Occipital lobe (tissue), 3 donors: ENCODE measurements at places on chromosomes 3 and 15.

GRCh38 chr15:56835718-56836171 is 82.7 kb upstream of the TCF12 start:
- DNase-seq = no peak

DNA sequence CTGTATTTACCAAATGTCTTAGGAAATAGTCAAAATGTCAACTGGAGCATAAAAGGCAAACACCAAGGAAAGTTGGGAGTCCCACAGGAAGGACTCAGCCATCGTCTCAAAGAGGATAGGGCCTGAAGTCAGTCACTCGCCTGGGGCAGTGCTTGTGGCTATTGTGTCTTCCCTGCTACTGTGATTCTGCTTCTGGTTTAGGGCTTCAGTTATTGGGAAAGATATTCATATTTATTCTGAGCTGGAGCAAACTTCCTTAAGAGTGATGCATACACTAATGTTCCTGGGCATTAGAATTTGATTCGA is 118.1 kb downstream of the EDEM1 start:
- DNase-seq = no peak

- no peak for DNase-seq
Observed at GRCh38 chr15:32828507-32829186, 110.8 kb downstream of the GREM1 start.

- DNase-seq = no peak
Observed at GRCh38 chr3:30495172-30496065, 111.0 kb upstream of the TGFBR2 start.

- DNase-seq = no peak
Observed at GRCh38 chr15:42800731-42801474, 64.0 kb upstream of the CDAN1 start.

DNA sequence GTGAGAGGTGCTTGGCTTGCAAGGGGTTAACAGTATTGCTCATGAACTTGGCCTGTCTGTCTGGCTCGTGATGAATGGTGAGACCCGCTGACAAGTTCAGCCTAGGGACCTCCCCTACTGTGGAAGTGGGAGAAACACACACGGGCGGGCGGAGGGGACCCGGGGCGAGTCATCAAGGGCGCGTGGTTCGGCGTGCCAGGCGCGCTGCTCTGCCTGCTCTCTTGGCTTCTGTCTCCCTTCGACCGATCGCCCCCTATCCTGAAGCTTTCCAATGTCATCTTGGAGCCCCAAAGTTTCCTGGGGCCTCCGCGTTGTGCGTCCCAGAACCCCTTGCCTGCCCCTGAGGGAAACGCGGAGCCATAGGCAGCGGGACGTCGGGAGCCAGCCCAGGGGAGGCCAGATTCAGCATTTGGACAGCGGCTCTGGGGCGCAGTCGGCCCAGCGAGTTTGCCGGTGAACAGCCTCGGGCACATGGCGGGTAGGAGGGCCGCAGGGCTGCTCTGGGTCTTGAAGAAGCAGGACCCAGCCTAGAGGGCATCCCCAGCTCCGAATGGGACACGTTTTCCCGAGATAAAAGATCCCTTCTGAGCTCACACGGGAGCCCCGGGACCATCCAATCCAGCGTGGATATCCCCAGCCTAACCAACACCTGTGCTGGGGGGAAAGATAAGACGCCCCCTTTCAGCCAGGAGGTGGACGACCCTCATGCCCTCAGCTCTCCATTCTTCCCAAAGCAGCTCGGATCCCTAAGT is 27.0 kb upstream of the POLG start:
- DNase-seq = peak; percentile 49

DNA sequence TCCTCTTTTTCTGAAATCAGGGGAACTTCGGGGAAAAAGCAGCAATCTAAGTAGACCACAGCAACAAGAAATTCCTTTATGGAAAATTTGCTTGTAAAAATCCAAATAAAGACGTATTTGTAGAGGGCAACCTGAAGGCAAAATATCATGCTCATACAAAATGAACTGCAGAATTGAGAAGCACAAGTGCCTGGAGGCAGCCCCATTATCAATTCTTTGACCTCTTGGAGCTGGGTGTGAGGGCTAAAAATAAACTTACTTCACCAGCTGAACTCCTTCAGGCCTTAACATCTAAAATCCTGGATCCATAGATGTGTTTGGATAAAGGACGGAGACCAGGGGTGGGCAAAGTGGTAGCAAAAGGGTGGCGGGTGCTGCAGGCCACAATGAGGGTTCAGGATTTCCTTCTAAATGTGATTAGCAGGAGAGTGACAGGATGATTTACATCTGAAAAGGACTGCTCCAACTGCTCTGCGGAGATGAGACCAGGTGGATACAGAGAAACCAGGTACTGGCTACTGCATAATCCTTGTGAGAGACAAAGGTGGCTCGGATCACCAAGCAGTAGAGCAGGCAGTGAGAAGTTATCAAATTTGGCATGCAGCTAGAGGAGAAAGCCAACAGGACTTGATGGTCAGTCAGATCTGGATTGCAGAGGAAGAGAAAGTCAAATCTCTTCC is 81.7 kb upstream of the TJP1 start:
- DNase-seq = no peak

DNA sequence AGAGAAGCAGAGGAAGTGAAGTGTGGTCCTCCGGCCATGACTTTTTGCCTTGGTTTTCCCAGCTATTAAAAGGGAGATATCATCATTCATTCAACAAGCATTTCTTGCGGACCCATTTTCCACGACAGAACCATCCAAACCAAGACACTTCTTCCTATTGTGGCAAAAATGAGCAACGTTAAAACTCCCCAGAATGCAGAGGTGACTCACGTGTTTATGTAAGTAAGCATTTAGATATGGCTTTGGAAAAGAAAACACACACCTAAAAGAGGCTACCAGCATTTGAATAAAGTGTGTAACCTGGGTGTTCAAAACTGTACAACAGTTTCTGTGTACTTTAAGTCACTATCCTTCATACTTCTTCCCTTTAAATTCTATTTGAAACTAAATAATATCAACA is 181.3 kb downstream of the RORA start:
- DNase-seq = no peak

GRCh38 chr15:25850154-25851111 is 12.7 kb downstream of the ATP10A start:
- DNase-seq = no peak

DNA sequence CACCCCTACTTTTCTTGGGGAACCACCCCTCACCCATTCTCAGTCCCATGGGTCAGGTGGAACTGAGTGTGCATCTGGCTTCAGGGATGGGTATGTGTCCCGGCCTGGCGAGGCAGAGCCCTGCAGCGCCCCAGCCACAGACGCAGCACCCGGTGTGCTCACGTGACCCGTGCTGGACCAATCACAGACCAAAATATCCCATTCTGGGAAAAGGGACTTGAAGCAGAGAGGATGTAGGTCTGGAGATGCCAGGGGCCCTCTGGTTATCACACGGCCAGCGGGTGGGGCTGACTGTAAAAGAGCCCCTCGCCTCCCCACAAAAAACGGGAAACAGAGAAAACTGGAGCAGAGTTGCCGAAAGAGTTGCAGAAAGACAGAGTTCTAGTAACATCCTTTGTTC is 138.0 kb upstream of the RAD18 start:
- no peak for DNase-seq
